GM12865 (cell line): ENCODE measurements at places on chromosomes 4 and X.

DNA sequence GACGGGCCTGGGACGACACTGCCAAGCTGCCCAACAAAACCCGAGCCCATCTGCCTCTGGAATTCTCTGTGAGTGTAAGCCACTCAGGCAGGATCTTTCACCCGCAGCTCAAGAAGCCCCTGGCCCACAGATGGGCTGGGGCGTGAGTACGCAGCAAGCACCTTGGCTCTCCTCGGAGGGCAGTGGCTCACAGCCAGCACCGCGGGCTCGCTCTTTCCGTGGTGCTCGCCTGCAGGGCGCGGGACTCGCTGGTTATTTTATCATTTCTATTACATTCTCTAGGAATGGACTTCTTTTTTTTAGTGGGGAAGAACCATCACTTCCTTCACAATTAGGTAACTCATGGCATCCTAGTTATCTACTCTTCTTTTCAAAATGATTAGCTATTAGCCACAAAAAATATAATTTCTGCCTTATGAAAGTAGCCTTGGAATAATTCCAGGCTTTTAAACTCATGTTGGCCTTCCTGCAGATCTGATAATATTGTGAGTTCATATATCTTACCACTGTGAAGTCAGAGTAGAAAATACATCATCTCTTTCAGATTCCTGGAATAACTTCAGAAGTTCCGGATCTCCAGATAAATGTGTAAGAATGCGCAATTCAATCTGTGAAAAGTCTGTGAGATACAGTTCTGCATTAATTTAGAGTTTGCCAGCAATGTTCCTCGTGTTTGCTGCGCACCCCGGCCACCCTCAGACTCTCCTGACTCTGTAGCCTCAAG, 68.6 kb downstream of the NAT8L start:
- no peak for DNase-seq

GRCh38 chr4:72302981-72303704, 265.9 kb downstream of the ADAMTS3 start:
- peak; percentile 54 for DNase-seq

DNA sequence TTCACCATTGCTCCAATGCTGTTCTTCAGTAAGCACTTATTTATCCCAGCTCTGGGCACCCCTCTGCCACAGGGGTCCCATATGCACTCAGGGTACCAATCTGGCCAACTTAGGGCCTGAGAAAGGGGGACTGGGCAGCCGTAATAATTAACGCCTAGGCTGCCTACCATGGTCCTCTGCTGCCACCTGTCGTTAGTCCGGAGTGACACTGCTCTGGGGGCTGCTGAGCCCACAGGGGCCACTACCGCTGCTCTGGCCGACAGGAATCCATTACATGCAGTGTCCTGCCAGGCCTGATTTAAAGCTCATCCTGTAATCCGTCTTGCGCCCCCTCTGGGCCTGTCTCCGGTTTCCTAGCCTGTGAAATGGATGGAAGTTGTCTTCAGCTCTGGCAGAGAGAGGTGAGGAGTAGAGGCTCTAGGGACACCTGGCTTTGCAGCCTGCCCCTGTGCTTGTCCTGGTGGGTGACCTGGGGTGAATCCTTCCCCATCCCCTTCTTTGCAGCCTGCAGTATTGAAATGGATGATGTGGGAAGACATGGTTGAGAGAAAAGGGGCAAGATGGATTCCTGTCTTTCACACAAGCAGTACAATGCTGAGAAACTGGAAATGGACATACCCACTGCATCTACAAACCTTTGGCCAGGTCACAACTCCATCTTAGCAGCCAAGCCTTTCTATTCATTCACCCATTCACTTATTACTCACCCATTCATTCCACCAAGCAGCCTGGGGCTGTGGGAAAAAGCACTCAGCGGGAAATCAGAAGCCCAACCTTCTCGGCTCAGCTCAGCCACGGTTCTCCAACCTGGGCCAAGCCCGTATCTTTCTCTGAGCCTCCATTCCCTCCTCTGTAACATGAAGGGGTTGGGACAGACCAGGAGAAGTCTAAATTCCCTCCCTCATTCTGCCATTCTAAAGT, 116.3 kb upstream of the NALF2 start:
- DNase-seq: peak; percentile 31

DNA sequence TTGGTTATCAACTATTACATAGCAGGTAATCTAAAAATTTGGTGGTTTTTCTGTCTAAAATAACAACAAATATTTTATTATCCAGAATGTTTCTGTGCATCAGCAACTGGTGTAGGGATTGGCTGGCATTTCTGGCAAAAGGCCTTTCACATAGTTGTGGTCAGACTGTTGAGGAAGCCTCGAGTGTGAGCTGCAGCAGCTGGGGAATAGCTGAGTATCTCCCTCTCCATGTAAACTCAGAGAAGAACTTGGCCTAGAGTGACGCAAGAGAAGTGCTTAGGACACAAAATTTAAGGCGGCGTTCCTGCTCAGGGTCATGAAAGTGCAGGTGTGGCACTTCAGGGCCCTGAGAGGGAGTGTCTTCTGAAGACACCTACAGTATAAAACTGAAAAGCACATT, 558.9 kb downstream of the SPOCK3 start:
- DNase-seq: no peak

GRCh38 chr4:87054900-87055299, 120.1 kb downstream of the AFF1 start:
- DNase-seq: no peak

- no peak for DNase-seq
These were observed 4.6 kb downstream of the HCFC1 start for GRCh38 chrX:153966841-153967535.

- no peak for DNase-seq
These were observed 361.9 kb upstream of the TECRL start for GRCh38 chr4:64771149-64771548.

GRCh38 chr4:78975865-78976264, 36.6 kb upstream of the PAQR3 start:
- DNase-seq: no peak
